ENCODE measurements at places on chromosomes 1 and 21.
A peak's percentile ranks its signal among the peaks of the same experiment; 100 is the strongest.

GRCh38 chr1:100499194-100499811, 38.6 kb upstream of the GPR88 start:
- DNase-seq, result no peak

- DNase-seq, result no peak
Observed at GRCh38 chr1:198079432-198079951, 77.3 kb upstream of the NEK7 start.

- DNase-seq, result no peak
Observed at GRCh38 chr1:25072461-25072860, 142.4 kb upstream of the RUNX3 start.

DNA sequence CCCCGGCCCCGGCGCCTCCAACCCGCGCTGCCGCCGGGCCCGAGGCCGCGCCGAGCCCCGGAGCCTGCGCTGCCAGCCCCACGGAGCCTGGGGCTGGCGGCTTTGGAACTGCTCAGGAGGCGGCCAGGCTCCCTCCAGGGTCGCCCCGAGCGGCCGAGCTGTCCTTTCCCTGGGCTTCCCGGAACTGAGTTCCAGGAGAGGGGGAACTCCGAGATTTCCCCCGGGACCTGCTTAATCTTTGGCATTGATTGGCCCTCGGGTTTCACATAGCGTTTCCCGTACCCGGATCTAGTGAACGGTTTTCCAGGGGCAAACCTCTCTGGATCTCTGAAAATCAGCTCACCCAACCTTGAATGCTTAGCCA, 504 bp downstream of the H6PD start:
- DNase-seq, result no peak

- DNase-seq, result no peak
Observed at GRCh38 chr1:17207046-17207445, 2.1 kb downstream of the PADI1 start.

DNA sequence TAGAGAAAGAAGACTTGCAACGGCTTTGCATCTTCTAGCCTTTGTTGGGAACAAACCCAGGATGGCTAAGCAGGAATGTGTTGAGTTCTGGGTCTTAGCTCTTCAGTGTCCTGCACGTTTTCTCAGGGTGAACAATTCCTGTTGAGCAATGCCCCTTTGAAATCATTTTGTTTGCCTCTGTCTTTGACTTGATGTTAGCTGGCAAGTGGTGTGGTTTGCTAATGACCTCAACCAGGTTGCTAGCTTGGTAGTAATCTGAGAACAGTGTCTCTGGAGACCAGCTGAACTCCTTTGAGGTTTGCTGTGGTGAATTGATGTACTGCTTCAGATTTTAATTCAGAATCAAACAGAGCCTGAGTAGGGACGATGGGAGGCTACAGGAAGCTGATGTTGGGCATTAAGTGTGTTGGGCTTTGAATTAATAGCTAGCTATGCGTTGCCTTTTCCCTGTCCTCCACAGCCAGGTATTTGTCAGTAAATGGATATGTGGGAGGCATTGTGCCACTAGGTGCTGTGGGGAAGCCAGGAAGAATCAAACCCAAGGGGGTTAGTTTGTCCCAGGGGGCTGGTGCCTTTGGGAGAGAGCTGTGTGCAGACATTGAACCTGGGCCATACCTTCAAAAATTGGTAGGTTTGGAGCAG, 23.3 kb upstream of the SRSF10 start:
- DNase-seq, result peak; percentile 78

DNA sequence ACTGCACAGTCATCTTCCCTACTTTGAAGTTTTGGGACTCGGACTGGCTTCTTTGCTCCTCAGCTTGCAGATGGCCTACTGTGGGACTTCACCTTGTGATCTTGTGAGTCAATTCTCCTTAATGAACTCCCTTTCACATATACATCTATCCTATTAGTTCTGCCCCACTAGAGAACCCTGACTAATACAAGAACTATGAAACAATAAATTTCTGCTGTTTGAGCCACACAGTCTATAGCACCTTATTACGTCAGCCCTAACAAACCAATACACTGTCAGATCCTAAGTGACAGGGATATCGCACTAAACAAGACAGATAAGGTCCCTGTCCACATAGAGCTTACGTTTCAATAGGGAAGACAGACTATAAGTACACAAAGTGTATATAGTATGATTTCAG, 120.1 kb downstream of the PLPP3 start:
- no peak for DNase-seq

DNA sequence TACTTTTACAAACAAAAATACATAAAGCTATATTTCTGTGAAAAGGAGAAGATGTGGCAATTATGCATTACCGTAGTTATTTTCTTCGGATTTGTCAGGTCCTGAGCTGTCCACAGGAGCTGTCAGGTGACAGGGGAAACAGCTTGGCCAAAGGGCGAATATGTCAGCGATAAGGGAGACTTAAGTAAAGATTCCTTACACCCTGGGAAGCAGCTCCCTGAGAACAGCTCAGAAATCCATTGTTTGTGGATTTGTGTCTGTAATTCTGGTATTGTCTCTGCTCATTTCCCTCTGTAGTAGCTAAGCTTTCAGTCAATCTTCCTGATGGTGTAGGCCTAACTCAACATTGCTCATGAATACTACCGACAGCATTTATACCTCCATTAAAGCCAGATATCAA, 7.1 kb upstream of the CD34 start:
- DNase-seq, result no peak

GRCh38 chr1:245754463-245754961, 599.7 kb downstream of the KIF26B start:
- DNase-seq, result no peak

DNA sequence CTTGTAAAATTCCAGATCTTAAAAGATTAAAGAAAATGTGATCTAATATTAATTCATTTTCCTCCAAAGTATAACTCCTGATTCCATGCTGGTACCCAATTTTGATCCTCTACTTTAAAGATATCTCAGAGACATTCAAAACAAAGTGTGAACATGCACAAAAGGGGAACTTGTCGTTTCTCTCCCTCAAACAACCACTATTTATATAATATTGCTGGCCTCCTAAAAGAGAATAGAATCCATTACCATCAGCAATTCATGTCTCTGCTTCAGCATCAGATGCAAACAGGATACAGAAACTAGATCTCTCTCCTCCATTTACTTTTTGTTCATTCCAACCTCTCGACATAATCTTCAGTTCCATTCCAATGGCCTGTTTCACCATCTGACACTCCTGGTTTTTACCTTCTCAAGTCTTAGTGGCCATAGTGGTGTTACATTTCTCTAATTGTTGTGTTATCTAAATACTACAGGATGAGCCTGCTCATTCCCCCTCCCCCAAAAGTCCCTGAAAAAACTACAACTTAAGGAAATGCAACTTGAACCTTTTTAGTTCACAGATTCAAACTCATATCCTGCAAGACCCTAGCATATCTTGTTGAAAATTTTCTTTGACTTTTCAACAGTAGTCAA, 4.1 kb downstream of the NRIP1 start:
- no peak for DNase-seq

DNA sequence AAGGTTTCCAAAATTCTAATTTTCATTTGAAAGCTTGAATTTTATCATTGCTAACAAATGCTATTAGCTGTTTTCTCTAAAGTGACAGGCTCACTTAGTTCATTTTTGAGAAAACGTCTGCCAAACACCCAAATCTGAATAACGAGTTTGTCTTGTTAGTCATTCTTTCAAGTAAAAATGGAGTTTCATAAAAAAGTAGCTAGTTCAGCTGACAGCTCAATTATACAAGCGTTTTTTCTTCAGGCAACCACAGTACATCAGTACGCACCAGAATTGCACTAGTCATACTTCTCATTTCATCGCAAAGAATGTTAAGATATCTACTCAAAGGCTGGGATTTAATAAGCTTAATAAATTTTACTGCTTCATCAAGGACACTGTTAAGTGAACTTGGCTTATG, 72.3 kb upstream of the SLFNL1 start:
- no peak for DNase-seq

- DNase-seq, result no peak
Observed at GRCh38 chr21:45602106-45602505, 41.4 kb upstream of the PCBP3 start.

DNA sequence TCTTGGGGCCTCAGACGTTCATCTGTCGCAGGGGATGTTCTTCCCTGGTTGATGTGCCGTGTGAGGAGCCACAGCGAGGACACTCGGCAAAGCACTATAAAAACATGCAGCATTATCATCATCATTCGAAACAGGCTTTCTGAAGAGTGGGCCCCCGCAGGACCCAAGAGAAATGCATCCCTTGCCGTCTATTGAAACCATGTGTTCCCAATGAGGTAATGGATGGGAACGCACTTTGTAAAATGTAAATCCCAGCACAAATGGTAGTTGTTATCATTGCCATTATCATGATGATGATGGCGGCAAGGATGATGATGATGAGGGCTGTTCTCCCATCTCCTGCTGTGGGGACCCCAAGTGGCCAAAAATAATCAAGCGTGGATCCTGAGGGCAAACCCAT, 76.8 kb downstream of the GLIS1 start:
- no peak for DNase-seq
